Hematopoietic multipotent progenitor cell treated with erythropoietin and hydrocortisone succinate and interleukin-3 and kit ligand, for 4 days (in vitro differentiated cells): ENCODE measurements at places on chromosomes 11 and 22.

DNA sequence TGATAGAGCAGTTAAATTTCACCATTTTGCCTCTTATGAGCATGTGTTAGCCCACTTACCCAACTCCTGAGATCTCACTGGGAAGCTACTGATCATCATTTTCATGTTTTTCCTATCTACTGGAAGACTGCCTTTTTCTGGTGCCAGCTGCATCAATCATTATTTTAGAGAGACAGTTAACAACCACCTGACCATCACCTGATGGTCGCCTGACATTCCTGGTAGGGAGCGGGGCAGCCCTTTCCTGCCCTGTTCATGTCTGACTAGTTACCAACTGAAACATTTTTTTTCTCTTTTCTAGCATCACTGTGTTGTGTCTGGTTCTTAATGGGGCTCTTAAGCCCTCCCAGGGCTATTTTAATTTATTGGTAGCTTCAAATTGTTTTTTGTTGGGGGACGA is 20.2 kb upstream of the PATL1 start:
- DNase-seq: no peak

DNA sequence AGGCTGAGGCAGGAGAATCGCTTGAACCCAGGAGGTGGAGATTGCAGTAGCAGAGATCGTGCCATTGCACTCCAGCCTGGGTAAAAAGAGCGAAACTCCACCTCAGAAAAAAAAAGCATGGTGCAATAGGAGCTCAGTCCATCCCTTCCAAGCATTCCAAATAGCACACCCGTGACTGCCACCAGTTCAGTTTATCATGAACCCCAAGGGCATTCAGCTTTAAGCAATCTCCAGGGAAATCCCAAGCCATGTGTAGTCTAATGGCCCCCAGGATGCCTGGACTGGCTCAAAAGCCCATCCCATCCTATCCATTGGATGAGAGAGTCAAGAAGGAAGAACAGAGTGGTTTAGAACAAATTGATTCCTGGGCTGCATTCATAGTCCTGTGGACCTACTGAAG is 16.2 kb downstream of the MICAL3 start:
- DNase-seq: no peak

DNA sequence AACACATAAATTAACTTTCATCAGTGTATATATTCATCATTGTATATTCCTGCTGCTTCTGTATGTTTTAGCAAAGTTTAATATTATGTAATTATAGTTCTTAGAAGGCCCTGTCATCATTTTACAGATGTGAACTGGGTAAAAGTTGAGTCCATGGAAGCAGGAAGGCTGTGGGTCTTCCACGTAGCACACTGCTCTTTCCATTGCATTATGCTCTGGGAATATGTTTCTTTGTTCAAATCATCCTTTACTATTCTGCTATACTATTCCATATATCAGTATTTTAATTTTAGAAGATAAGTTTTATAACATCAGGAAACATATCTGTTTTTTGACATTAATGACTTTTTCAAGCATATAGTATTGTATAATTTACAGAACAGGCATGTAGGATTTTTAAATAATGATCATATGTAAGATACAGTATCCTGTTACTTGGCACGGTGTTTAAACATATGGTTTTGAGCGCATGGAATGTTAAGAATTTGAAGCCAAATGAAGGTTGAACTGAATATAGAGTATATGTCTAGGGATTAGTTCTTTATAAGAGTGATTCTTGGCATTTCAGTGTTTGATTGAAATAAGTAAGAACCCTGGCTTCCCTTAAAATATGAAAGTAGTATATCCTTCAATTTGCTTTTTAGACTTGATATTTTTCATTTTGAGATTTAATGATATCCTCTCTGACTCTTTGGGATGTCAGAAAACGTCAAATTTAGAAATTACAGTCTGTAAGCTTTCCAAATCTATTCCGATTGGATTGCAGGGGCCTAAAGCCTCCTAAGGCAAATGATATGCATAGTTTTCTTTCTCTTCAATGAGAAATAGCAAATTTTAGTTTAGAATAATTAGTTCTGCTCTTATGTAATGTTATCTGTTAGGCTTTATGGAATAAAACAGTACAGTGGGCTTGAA is 8.6 kb downstream of the CCDC81 start:
- DNase-seq: no peak

DNA sequence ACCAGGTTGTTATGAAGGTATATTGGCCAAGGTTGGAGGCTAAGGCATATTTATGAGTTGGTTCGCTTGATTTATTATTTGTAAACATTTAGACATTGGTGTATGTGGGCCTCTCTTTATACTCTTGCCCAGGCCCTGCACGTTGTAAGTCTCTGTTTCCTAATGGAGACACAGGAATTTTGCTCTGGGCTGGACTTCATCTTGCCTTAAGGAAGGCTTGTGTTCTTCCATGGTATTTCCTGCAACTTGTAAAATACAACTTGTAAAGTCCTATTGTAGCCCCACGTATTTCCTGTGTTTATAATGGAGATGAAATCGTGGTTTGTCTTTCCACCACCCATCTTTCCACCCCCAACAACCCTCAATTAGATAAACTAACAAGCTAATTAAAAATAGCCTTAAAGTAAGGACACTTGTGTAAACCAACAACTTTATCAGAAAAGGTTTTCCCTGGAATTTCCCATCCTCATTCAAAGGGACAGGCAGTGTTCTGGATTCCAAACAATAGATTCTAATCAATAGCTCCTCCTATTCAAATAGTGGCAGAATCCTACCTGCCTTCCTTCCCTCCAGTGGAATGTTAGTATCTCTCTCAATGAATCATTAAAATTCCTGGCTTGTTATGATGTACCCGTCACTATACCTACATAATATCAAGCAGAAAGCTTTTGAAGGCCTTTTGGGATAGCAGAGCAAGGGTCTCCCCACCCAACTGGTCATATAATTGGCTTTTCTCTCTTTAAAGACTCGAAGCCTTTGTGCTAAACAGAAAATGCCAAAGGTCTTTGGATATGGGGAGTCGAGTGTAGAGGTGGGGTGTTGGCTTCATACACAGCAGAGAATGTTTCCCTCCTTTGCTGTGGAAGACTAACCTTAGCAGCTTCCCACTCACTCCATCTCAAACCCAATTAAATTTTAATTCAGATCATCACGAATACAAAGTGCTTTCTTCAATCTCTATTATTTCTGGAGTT is 77.1 kb downstream of the UBASH3B start:
- no peak for DNase-seq

GRCh38 chr11:11697796-11698195 is 76.0 kb upstream of the GALNT18 start:
- no peak for DNase-seq
